ENCODE measurements at places on chromosomes 5 and 9.

- DNase-seq, result no peak
These were observed 435.3 kb downstream of the ARHGEF28 start for GRCh38 chr5:74061292-74061691.

DNA sequence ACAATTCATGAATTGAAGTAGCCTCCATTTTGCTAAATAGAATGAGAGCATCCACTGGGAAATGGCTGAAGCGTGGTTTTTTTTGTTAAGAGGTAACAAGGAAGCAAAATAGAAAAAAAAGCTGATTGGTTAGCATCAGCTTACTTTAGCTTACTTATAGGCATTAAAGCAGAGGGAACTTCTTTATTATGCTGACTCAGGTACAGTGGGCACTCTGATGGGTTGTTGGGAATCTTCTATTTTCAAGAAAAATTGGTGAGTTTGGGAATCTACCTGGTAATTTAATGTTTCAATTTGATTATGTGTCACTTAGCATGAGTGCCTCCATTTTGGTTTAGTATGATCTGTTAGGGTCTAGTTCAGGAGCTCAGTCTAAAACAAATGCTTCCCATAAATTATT, 289.6 kb downstream of the ANXA1 start:
- no peak for DNase-seq

DNA sequence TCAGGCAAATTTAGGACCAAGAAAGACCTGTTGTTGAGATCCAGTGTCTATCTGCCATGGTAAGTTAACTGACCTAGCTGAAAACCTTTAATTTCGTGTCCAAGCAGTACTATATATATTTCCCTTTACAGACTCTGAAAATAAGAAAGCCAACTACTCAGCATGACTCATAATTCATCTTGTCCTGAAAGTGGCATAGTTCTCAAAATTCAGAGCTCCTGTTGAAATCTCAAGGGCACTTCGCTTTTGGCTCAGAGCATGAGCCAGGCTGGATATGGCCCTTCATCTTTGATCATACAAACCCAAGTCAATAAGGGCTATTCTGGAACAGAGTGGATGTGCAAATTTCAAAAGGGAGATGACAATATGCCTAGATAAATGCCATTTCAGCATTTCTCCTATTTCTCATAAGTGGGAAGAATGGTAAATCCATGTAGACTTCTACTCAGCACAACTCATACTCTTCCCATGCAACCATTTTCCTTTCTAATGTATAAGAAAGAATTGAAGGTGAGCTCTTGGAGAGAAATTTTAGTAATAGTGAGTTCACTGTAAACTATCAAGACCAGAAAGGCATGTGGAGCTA, 567.9 kb upstream of the DAB2 start:
- DNase-seq, result no peak

GRCh38 chr5:111855356-111855755, 98.4 kb upstream of the NREP start:
- DNase-seq, result no peak

DNA sequence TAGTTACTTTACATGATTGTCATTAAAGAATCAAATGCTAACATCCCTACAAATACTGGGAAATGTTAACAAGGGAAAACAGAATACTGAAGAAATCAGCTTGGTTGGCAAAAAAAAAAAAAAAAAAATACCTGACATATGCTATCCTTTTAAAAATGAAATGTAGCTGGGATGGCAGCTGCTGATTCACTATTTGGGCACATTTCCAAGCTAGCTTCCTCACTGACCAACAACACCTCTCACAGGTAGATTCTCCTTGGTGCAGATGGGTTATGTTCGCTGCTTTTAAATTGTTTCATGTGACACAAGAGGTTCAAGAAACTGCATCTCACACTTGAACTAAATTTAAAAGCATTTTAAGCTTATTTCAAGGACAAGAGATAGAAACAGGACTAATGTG, 6.1 kb upstream of the PRUNE2 start:
- DNase-seq, result no peak

DNA sequence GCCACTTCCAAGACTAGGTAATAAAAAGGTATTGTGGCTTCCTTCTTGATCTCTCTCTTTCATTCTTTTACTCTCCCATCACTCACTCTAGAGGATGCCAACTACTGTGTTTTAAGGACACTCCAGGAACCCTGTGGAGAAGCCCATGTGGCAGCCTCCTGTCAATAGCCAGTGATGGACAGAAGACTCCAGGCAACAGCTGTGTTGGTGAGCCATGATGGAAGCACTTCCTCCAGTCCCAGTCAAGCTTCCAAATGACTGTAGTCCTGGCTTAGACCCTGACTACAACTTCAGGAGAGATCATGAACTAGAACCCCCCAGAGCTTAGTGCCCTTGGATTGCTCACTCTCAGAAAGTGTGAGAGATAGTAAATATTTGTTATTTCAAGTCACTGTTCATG, 123.9 kb downstream of the PPP2R2B start:
- no peak for DNase-seq

DNA sequence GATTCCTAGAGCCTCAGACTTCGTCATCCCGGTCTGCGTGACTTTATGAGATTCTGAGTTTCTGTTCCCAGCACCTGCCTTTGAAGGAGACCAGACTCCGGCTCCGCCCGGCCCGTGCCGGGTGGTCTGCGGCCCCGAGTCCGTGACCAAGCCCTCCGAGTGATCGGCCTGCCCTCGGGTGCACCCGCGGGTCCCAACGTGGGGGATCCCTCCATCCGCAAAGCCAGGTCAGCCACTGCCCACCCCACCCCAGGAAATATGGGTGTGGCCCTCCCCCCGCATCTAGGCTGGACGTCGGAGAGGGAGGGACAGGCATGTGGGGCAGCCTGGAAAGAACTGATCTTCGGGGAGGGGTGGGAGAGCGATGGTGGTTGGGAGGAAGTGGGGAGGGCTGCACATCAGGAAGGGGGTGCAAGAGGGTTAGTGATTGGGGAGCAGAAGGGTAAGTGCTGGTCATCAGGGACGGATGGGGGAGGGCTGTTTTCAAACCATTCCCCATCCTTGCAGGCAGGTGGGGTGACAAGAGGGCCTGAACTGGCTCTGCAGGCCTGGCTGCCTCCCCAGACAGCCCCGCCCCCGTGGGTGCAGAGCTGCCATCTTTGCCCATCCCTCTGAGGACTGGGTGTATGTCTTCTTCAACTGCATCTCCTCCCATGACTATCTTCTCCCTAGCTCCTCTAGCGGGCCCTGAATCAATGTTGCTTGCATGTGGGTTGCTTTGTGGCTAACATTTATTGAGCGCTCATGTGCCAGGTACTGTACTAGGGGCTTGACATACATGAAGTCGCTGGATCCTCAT, 747 bp downstream of the LRSAM1 start:
- DNase-seq, result no peak

DNA sequence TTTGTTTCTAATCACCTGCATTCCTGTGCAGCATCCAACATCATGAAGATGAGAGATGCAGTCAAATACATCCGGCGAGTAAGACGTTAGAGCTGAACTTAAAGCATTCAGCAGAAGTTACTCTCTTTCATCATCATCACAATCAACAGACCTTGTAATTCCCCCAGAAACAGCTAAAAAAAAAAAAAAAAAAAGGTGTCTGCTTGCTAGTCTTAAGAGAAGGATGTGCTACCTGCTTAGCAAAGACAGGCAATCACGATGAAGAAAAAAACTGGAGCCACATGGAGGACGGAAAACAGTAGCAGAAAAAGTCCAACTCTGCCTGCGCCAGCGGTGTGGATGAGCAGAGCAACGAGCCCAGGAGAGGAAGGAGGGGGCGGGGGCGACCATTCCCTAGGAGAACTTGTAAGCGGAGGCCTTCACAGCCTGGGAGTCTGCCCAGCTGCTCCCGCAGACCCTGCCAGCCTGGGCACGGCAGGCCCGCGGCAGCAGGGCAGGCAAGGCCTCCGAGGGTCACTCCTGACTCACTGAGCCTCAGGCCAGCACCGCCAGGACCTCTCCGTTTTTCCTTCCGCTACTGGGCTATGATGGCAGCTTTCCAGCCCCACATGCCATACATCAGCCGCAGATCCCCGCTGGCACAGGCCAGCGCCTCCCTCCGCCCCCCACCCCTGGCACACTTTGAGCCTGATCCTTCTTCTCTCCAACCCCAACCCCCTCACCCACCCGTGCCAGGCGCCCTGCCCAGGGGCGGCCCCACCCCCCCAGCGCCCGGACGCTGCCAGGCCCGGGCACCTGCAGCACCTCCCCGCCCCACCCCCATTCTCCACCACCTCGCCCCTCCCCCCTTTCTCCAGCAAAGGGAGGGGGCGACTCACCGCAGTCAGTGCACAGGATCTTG, 1.4 kb downstream of the NRG2 start:
- no peak for DNase-seq

- no peak for DNase-seq
These were observed 45.2 kb upstream of the IL6ST start for GRCh38 chr5:56039985-56040384.
